Fibroblast of skin of right biceps (primary cell): ENCODE measurements at places on chromosomes 2 and 18.

DNA sequence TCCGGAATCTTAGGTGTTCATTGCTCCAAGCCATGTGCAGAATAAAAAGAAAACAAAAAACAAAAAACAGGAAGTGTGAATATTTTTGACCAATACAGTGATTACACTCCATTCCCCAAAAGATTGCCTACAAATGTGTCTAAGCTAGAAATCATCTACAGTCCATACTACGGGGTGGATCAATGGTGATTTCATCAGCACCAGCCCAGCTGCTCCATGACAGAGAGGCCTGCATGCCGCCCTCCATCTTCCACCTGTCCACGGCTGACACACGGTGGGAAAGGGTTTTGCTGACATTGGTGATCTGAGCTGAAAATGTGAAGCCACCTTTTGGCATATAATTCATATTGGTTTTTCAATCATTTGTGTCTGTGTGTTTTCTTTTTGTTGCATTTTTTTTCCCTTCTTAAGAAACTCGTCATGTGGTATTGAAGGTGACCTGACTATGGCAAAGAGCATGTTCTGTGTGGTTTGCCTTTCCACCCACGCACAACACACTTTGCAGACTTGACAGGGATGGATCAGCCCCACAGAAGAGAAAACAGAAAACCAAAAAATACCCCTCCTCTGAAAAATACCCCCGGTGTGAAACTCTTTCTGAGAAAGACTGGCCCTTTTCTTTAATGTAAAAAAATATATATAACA, 533.1 kb downstream of the RNF144A start:
- DNase-seq, result no peak

DNA sequence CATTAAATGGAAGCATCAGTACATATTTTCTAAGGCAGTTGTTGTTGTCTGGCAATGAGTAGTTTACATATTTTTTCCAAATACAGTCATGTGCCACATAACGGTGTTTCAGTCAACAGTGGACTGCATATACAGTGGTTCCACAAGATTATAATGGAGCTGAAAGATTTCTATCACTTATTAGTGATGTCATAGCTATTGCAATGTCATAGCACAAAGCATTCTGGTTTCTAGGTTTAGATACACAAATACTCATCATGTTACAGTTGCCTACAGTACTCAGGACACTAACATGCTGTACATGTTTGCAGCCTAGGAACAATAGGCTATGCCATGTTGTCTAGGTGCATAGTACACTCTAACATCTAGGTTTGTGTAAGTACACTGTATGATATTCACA, 45.0 kb downstream of the RND3 start:
- DNase-seq, result no peak

- peak; percentile 36 for DNase-seq
Observed at GRCh38 chr2:30661173-30662107, 145.8 kb downstream of the CAPN13 start.

DNA sequence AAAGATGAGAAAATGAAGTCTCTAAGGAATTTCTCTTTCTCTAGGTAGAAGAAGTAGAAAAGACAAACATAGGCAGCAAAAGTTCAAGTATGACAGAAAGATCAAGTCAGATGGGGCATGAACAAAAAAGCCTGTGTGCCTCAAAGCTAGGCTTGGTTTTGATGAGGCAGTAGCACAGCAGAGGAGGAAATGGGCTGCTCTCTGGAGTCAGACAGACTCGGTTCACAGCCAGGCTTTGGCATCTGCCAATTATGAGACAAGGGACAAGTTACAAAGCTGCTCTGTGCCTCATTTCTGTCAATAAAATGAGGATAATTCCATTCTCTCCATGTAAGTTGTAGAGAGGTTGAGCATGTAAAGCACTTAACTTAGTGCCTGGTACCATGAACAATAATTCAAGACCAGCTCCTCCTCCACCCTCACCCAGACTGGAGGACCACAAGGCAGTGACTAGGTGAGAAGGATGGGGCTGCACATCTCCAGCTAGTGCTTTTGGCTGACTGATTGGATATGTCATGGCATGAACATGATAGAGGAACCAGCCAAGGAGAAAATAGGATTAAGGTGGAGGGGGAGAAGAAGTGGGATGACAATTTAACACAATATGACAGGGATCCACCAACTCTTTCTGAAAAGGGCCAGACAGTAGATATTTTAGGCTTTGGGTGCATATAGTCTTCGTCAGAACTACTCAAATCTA, 84.6 kb downstream of the TMEM163 start:
- no peak for DNase-seq

- DNase-seq, result peak; percentile 23
Observed at GRCh38 chr2:40480596-40480995, 28.7 kb upstream of the SLC8A1 start.

- no peak for DNase-seq
Observed at GRCh38 chr18:60722742-60723141, 350.2 kb upstream of the MC4R start.

GRCh38 chr2:164935118-164936101, 19.9 kb downstream of the SLC38A11 start:
- DNase-seq, result no peak

GRCh38 chr2:54691445-54692135, 31.9 kb upstream of the EML6 start:
- no peak for DNase-seq

DNA sequence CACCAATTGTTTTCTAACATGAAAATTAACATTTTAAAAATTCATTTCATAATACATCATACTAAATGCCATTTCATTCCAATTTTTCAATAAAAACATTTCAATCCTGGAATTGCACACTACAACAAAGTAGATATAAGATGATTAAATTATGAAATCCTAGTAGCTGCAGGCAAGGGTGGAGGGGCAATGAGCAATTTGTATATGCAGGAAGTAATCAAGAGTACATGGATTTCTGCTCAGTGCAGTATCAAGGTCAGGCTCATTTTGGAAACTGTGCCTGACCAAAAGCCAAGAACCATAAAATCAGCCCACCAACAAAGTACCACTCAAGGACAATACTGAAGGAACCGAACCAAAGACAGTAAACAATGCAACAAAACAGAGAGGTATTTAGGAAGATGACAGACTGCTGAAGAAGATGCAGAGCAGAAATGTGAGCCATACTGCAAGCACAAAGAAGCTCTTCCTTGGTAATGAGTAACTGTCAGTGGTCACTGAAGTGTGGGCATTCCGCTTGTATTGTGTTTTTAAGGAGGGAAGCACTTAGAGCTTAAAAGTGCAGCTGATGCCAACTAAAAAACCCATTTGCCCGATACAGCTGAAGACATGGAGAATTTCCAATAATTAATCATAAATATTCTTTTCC, 34.5 kb upstream of the DSEL start:
- no peak for DNase-seq

GRCh38 chr2:232129483-232129882, 168.0 kb downstream of the DIS3L2 start:
- no peak for DNase-seq

DNA sequence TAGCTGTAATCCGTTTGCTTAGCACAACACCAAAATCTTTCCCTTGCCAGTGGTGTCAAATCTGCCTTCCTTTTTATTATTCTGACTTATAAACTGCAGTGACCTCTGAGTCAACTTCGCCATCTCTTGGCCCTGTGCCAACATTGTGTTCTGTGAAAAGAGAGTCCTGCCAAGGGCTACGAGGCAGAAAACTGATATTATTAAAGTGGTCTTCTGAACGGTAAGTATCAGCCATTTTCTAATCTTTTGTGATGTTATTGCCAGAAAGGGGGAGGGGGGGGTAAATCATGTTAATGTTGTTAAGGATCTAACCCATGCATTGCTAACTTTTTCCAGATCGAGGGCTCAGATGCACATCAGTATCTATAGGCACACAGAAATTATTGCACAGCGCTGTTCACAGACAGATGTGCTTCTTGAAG, 121.5 kb upstream of the LTBP1 start:
- DNase-seq, result peak; percentile 55

DNA sequence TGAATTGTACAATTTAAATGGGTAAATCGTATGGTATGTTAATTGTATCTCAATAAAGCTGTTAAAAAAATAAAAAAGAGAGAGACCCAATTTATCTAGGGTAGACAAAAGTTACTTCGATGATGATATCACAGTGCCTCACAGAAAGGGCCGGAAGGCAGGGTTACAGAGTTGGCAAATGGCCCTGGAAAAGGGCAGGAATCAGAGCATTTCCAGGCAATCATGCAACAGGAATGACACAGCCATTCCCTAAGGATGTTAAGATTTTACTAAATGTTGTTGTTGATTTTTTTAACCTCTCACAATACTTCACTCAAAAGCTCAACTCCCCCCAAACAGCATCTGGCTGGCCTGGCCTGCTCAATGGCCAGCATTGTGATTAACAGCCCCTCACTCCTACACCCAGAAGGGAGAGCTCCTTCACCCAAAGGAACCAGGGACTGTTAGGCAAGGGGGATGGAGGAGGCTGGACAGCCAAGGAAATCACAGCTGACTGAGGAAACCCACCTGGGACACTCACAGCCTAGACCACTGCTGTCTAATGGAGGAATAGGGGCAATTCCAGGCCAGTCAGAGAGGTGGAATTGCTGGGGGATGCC, 7.7 kb upstream of the SP100 start:
- DNase-seq, result peak; percentile 84

GRCh38 chr2:236799391-236800026, 229.9 kb downstream of the ACKR3 start:
- DNase-seq, result no peak

DNA sequence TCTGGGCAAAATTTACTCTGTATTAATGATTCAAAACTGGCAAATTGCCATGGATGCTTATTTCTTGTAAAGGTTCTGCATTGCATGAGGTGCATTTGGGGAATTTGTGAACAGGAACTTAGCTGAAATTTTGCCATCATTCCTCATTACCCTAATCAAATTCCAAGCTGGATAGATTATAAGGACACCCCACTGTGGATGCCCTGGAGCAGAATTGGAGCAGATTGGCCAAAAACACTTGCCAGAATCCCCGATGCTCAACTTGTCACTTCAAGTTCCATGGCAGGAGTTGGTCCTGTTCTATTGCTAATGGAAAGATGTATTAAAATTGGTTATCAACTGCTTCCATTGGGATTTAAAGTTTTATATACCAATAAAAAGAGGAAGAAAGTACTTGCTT, 237.9 kb downstream of the CCDC102B start:
- no peak for DNase-seq

DNA sequence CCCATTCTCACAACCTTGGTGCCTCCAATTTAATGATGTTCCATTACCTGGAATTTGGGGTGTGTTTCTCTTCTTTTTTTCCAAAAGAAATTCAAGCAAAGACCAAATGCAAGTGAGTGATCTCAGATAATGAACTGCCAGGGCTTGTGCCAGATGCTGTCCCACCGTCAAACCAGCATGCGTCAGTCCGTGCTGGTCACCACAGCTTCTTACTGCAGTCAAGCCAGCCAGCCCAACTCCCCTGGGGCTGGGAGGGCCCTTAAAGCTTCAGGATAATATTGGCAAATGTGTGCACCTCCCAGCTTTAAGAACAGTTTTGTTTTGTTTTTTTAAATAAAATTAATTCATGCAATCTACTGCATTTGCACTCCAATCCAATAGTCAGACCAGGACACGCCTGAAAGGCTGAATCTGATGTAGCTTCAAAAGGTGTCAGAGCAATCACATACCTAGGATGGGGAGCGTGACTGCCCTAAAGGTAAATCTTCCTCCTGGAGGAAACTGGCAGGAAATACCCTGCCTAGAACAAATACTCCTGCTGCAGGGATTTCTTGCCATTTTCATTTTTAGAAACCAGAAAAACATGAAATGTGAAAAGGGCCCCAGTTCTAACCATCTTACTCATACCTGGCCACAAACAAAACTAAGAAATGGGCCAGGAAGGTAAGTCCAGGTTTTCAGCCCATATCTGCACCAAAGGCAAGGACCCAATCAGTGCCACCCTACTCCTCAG, 26.8 kb upstream of the SP3 start:
- no peak for DNase-seq

DNA sequence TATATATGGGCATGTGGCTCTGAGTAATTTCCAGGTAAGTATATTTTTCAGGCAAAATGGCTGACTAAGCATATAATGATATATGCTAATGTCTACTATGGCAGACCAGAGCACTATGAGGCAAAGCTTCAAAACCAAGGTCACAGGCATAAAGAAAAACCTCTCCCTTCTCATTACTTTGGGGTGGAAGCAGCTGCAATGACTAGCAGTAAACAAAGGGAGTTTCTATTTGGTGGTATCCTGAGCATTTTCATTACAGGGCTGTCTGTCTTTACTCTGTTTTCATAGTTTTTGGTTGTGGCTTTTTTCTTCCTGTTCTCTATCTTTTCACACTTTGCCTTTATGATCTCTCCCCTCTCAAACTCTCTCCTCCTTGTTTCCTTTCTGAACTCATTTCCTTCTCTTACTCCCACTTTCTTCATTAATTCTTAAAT, 15.6 kb downstream of the PDE6D start:
- DNase-seq, result no peak

GRCh38 chr2:208147759-208148158, 1.8 kb upstream of the CRYGB start:
- DNase-seq, result no peak

DNA sequence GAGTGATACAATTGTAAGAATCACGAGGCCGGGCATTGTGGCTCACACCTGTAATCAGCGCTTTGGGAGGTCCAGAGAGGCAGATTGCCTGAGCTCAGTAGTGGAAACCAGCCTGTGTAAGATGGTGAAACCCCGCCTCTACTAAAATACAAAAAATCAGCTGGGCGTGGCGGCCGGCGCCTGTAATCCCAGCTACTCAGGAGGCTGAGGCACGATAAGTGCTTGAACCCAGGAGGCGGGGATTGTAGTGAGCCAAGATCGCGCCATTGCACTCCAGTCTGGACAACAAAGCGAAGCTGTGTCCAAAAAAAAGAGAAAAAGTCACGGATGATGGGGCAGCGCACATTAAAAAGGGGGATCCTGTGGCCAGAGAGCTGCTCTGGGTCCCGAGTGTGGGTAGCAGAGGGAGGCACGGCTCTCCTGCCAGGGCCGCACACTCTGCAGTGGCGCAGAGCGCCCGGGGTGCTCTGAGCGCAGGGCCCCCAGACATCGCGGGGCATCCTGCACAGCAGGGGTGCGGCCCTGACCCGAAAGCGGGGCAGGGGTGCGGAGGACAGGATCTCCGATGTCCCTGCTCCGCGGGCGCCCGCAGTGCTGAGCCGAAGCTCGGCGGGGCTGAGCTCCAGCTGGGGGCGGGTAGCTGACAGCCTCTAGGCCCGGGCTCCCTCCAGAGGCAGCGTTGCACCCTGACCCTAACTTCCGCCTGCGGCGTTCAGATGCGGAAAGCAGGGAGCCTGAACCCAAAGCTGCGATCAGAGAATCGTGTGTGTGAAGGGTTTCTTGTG, 30.4 kb upstream of the RAB6D start:
- peak; percentile 17 for DNase-seq
